ENCODE measurements at places on chromosomes 3 and 15. TPM values are rescaled to one million over a fixed set of nuclear protein-coding genes. Genes with fewer than 3 reads are reported as not detected.

Gene INTS14
- polyA plus RNA-seq: 50.8 TPM

DNA sequence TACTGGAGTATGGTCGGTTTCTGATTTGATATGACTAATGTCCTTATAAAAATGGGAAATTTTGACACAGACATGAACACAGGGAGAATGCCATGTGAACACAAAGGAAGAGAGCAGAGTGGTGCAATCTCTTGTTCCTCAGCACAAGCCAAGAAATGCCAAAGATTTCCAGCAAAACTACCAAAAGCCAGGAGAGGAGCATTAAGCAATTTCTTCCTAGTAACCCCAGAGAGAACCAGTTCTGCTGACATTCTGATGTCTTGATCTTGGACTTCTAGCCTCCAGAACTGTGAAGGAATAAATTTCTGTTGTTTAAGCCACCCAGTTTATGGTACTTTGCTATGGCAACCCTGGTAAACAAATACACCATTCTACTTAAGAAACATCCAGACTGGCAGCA, 227.8 kb upstream of the MRPL3 start:
- DNase-seq: no peak

Gene CFAP91
- polyA plus RNA-seq: 15.0 TPM

Gene BMF
- polyA plus RNA-seq: 38.6 TPM

DNA sequence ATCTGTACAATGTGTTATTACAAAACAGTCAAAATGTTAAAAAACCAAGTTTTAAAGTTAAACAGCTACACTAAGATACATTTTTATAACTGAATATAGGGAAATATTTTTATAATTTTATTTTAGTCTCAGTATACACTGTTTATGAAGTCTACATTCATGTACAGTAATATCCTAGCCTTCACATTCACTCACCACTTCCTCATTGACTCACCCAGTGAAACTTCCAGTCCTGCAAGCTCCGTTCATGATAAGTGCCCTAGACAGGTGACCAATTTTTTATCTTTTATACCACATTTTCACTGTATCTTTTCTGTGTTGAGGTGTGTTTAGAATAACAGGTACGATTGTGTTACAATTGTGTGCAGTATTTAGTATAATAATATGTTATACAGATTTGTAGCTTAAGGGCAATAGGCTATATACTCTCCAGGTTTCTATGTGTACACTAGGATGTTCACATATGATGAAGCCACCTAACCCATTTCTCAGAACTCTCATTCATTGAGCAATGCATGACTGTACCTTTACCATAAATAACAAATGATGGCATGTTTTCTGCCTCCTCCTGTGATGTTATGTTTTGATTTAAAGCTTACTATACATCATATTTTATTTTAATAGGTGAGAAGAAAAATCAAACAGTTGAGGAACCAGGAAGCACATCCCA, 388.4 kb upstream of the NDN start:
- DNase-seq: no peak

Measured in right renal cortex interstitium (tissue), 3 donors.